Activated T-helper 9 cell treated with anti-CD3 and anti-CD28 coated beads, Interleukin-2, amount 50 U/mL, for 16 hours (primary cell): ENCODE measurements at places on chromosomes 1 and 21.
A peak's percentile ranks its signal among the peaks of the same experiment; 100 is the strongest.

- no peak for DNase-seq
These were observed 50.2 kb upstream of the ROR1 start for GRCh38 chr1:63723602-63724001.

- no peak for DNase-seq
These were observed 69.2 kb downstream of the ROR1 start for GRCh38 chr1:63843010-63843409.

- no peak for DNase-seq
These were observed 493.2 kb upstream of the NFIA start for GRCh38 chr1:60589046-60589748.

- peak; percentile 42 for DNase-seq
These were observed at the start of gene HES4 for GRCh38 chr1:999725-1000356. Gene HES4 (minus strand): TSS chr1:1000097. CDS start chr1:999973, 124 bp downstream.

DNA sequence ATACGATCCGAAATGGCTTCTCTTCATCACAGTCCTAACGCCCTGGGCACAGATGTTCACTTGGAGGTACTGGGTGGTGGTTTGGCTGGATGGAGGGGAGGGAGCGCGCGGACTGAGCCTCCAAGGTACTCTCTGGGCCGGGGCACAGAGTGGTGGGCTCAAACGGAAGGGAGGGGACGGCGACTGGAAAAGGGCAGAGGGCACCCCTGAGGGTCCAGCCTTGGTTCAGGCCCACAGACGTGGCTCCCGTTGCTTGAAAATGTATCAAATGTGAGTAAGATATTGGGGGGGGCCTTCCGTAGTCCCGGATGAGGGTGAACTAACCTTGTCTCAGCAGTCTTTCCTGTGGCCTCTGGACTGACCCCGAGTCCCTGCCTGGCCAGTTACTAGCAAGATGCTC, 463 bp downstream of the IL12RB2 start:
- DNase-seq = no peak

- no peak for DNase-seq
These were observed 523.5 kb downstream of the NUF2 start for GRCh38 chr1:163845279-163845678.

DNA sequence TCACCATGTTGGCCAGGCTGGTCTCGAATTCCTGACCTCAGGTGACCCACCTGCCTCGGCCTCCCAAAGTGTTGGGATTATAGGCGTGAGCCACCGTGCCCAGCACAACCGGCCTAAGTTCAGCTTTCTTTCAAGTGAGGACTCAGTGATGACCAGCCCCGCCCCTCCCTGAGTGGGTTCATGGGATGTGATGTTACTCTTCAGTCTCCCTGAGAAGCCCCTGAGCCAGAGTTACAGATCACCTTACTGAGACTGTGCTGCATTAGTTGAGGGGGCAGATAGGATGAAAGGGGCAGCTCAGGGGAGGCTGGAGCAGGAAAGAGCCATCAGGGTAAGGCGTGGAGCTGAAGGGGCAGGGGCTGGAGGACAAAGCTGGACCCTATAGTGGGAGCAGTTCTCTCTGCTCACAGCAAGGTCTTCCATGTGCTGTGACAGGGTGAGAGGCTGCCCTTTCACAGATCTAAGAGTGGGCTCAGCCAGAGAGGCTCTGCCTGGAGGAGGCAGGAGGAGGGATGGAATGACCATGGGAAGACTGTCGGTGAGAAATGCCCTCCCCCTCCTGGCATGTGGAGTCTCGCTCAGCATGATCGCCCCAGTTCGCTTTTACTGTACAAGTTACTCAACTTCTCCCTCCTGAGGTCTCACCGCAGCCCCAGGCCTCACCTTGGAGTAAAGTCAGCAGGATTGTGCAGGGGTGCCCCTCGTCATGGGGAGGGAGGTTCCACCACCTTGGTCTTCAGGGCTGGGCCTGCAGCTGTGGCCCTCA, 13.4 kb downstream of the SH2D2A start:
- DNase-seq = no peak

GRCh38 chr1:224565611-224566406, 50.3 kb upstream of the CNIH3 start:
- no peak for DNase-seq
